ENCODE measurements at places on chromosomes 12 and 14.

DNA sequence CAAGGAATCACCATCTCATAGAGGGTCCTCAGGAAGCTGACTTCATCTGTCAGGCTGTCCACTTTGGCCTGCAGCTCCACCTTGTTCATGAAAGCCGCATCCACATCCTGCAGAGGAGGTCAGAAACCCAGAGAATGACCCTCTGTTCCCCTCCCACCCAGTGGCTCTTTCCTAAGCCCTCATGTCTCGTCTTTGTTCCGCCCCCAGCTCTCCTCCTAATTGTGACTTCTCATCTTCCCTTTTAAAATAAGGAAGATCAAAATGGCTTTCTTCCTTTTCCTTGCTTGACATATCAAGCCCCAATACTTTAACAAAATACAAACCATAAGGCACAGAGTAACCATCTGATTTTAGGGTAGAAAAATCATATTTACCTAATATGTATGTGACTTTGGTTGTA lies 4.4 kb downstream of the KRT76 start:
- DNase-seq, result no peak

DNA sequence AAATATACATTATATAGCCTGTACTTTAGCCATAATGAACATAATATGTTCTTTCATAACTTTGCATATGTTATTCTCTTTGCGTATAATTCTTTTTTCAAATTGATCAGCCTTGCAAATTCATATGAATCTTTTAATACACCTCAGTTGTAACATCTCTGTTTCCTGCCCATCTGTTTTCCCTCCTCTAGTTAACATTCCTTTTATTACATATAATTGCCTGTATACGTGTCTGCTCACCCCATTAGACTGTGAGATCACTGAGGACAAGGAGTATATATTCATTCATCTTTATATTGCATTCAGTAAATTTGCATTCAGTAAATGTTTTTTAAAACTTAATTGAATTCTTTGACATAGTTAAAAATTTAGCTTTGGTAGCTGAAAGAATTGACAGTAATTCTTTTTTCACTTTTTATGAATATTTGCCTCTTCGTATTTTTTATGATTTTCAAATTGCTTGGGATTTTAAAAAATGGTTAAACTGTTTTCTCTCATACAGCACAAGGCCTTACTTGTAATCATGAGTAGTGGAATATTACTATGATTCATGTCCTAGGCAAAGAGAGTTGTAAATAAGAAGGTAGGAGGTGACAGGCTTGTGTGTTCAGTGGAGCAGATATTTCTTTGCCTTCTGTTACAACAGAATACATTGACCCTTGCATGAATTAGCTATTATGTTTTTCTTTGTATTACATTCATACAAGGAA lies 32.8 kb upstream of the KLHL42 start:
- no peak for DNase-seq

GRCh38 chr14:99522457-99522891 lies 41.3 kb downstream of the CCNK start:
- no peak for DNase-seq

- DNase-seq, result no peak
Measured at GRCh38 chr12:124993626-124994436, at the start of gene BRI3BP. TSS of gene BRI3BP (plus strand) at chr12:124993645. CDS start at chr12:124993791, 146 bp downstream.

DNA sequence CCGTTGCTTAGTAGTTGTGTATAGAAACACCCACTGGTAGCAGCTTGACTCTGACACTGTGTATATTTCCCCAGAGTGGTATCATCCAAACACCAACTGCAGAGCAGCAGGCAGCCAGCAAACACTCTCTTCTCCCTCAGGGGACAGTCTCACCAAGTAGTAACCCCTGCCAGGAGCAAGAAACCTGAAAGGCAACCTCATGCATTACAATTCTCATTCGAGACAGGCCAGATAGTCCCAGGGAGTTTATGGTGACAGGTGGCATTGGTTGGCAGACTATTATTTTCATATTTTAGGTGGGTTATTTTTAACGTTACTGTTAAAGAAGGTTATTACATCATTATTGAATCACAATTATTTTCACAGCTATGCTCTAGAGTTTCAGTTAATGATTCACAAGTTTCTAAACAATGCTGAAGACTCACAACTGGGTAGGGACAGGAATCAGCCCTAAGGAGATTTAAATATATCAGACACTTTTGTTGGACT lies 222.8 kb downstream of the EGLN3 start:
- no peak for DNase-seq

DNA sequence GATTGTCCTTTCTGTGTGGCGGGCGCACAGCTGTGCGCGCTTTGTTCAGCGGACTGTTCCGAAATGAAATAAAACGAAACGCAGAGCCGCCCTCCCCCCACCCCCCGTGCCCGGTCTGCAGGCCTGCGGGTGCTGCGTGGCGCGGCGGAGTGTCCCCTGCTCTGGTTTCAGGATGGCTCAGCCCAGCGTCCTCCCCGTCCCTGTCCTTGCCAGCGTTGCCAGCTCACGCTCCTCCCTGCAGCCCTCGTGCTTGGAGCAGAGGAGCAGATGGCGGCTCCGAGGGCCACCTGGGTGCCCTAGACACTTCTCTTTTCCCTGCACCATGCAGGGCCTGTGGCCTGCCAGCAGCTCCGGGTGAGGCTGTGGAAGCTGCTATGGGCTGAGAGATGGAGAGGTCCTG lies 17.5 kb upstream of the BEGAIN start:
- DNase-seq, result no peak

GRCh38 chr12:107207931-107208525 lies 114.7 kb upstream of the CRY1 start:
- no peak for DNase-seq

DNA sequence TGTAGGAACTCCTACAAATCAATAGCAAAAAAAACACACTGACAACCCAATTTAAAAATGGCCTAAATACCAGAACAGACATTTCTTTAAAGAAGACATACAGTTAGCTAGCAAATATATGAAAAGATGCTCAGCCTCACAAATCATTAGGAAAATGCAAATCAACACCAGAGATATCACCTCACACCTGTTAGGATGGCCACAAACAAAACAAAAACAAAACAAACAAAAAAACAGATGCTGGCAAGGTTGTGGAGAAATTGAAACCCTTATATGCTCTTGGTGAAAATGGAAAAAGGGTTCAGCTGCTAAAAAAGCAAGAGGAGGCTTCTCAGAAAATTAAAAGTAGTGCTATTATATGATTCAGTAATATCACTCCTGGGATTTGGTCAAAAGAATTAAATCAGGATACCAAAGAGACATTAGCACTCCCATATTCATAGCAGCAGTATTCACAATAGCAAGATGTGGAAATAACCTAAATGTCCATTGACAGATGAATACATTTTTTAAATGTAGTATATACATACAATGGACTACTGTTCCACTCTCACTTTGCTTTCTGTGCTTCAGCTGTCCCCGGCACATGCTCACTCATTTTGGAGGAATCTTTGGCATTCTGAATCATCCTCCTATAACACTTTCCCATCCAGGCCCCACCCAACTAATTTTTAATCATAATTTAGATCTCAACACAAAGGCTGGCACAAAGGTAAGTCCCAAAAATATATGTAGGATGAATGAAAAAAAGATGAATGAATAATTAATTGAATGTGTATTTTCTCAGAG lies 99.1 kb downstream of the SYT1 start:
- DNase-seq, result no peak

DNA sequence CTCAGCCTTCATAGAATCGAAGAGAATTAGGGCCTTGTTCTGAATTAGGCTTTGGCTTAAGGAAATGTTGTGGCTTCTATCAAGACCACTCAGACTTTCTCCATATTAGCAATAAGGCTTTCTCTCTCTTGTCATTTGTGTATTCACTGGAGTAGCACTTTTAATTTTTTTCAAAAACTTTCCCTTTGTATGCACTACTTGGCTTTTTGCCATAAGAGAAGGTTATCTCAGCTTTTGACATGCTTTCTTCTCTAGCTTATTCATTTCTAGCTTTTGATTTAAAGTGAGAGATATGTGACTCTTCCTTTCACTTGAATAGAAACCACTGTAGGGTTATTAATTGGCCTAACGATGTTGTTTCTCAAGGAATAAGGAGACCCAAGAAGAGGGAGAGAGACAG lies 244.2 kb downstream of the GPHN start:
- DNase-seq, result no peak

DNA sequence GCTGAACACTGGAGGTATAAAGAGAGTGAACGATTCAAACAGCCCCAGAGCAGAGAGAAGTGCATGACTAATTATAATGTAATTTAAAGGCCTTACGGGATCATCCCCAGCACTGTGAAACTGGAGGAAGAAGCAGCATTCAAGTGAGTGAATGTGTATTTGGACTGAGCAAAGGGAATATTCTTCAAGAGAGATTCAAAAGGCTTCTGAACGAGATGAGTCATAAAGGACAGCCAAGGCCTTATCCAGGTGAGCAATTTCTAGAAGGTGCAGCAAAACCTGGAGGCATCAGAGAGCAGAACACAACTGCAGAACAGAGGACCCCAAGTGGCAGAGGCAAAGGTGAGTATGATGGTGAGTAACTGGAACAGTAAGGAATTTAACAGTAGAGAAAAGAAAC lies 127.2 kb downstream of the BCAT1 start:
- DNase-seq, result no peak

DNA sequence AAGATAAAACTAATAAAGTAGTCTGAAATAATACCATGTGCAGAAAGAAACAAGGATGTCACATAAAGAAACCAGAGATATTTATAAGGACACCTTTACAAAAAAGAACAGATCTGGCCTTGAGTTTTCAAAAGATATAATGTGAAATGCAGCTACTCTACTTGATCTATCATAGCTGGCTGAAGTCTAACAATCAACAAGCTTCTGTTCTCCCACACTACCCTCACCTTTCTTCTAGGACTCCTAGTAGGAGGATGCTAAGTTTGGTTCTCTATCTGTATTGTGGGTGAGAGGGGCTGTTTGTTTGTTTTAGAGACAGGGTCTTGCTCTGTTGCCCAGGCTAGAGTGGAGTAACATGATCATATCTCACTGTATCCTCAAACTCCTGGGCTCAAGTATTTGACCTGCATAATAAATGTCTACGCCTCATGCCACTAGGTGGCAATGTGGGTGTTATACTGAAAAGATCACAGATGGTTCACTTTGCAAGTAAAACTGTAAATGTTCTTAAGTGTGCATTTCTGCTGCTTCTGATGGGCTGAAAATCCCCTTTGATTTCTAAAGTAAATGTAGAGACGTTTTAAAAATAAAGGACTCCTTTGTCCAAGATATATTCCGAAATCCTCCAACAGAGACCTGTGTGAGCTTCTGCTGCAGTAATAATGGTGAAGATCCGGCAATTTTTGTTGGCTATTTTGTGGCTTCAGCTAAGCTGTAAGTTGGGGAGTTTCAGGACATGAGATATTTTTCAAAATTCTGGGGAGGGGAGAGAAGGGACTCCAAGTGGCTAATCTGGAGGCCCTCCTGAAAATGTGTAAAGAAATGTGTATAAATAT lies 269.3 kb downstream of the DAD1 start:
- DNase-seq, result no peak

GRCh38 chr14:44576356-44576755 lies 69.3 kb upstream of the FSCB start:
- DNase-seq, result no peak

DNA sequence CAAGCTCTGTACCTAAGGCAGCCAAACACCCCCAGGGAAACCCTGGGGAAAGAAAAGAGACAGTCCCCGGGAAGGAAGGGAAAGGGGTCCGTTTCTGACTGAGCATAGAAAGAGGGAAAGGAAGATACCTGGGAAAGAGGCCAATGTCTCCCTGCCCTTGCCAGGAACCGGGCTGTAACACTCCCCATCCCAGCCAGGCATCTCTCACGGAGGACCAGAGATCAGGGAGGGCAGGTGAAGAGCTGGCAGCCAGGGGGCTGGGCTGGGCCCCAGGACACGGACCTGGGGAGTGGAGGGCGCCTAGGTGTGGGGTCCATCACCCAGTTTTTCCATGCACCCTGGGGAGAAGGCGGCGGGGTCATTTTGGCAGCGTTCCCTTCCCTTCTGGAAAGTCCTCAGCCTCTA lies 18.9 kb upstream of the PLEKHH1 start:
- no peak for DNase-seq

DNA sequence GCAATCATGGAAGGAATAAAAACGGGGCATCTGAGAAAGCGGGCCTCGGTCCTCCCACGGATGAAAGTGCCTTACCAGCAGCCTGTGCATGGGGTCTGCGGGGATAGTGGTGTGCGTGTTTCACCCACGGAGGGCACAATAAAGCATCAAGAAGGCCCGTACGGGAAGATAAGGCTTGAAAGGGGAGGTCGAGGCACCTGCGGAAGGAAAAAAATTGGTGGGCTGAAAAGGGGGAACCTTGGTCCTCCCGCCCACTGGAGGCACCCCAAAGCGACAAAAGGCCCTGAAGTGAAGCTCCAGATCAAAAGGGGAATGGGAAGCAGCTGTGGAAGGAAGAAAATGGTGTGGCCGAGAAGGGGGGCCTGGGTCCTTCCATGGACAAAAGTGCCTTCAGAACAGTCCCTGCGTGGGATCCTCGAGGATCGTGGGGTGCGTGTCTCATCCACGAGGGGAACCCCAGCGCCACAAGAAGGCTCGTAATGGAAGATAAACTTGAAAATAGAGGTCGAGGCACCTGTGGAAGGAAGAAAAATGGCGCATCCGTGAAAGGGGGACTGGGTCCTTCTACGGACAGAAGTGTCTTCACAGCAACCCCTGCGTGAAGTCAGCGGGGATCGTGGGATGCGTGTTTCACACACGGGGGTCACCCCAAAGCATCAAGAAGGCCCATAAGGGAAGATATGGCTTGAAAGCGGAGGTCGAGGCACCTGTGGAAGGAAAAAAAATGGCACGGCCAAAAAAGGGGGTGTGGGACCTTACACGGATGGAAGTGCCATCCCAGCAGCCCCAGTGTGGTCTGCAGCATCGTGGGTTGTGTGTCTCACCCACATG lies 276.9 kb downstream of the ALG10 start:
- no peak for DNase-seq

GRCh38 chr12:124046456-124046740 lies 73.4 kb downstream of the ZNF664 start:
- no peak for DNase-seq

DNA sequence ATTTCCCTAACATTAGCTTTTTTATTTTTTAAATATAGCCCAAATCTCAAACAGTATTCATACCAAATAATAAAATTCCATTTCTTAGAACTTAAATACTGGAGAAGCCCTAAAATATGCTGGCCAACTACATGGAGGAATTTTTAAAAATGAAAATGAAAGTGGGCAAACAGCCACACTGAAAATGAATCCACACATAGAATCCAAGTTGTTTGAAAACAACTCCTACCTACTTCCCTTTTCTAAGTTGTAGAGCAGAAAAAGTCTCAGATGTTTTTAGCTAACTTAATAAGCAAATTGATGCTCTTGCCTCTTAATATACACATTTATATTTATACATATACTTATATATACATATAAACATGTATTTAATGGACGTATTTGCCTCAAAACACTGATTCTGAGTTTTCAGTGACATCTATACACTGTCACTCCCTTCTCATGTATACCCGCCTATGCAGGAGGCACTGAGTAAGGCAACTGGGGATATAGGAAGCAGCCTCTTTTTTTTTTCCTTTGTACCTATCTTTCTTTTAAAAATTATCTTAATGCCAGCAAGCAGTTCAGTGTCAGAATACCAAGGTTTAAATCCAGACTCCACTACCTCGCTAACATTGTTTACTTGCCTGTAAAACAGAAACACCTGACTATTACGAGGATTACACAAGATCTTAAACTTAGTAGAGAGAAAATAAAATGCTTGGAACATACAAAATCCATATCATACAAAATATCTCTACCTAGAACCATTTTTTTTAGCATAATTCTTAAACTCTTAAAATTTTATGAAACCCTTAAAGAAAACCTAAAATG lies 13.3 kb downstream of the DICER1 start:
- no peak for DNase-seq

GRCh38 chr14:77516126-77516525 lies 17.5 kb upstream of the ISM2 start:
- DNase-seq, result no peak

GRCh38 chr14:44960646-44961045 lies 1.1 kb downstream of the KLHL28 start:
- DNase-seq, result no peak

- DNase-seq, result no peak
Measured at GRCh38 chr12:125194987-125195386, 129.8 kb downstream of the AACS start.

Data from coronary artery (tissue), 2 donors.